Cardiac septum (tissue), 1 donor: ENCODE measurements at places on chromosomes 2 and 18. TPM values are rescaled to one million over a fixed set of nuclear protein-coding genes. Genes with fewer than 3 reads are reported as not detected.

DNA sequence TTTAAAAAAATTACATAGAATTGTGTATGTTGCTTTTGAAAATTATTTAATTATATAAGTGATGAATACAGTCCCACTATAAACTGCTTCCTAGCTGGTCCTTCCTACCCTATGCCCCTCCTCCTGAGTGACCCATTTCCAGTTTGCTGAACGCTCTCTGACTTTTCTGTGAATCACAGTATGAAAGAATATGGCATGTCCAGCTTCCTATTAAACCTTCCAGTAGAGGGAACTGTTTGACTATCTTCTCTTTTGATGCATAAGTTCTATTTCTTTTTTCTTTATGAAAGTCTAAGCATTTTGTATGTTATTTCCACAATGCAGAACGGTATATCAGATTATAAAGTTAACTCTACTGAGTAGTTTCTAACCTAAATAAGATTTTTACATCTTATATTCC is 41.3 kb downstream of the PSMG2 start:
- no peak for DNase-seq

DNA sequence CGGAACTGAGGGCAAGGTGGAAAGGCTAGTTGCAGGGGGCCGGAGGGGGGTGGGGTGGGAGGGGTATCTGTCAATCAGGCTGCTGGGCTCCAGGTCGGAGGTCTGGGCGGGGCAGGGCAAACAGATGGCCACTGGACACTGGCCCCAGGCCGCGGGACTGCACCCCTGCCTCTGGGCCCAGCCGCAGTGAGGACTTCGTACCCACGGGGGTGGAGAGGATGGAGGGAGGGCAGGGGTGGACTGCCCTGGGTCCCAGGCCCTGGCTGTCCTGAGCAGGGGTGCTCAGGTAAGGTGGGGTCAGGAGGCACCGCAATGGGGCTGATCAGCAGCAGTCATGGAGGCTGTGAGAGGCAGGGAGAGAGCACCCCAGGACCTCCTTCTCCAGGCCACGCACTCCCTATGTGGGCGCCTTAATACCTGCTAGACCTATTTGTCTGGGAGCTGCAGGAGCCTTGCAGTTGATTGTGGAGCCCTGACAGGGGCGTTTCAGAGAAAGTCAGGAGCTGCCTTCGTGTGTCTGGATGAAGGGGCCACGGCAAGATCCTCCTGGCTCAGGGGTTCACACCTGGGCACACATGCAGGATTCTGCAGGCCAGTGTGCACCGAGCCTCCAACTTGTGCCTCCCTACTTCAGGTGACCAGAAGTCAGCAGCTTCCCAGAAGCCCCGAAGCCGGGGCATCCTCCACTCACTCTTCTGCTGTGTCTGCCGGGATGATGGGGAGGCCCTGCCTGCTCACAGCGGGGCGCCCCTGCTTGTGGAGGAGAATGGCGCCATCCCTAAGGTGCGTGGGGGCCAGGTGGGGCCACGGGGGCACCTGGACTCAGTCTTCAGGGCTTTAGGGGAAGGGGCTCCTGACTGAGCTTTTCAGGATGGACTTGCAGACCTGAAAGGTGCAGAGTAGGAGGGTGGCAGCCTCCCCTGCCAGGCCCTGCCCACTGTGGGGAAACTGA is 1.5 kb downstream of the CTDSP1 start:
- no peak for DNase-seq

- no peak for DNase-seq
Observed at GRCh38 chr2:169329688-169330554, 32.4 kb downstream of the LRP2 start.

DNA sequence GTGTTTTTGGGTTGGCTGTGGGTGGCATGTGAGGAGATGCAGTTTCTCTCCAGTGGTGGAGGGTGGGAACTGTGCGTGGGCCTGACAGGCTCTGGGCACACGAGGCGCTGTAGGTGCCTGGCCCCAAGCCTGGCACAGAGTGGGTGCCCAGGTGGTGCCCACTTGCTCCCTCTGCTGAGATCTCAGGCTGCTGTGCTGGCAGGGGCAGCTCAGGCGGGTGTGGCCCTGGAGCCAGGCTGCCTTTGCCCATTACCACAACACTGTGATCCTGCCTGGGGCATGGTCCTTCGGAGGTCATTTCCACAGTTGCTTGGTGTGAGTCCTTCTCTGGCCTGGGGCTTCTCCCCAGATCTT is 20.4 kb downstream of the TSHZ1 start:
- DNase-seq: no peak

DNA sequence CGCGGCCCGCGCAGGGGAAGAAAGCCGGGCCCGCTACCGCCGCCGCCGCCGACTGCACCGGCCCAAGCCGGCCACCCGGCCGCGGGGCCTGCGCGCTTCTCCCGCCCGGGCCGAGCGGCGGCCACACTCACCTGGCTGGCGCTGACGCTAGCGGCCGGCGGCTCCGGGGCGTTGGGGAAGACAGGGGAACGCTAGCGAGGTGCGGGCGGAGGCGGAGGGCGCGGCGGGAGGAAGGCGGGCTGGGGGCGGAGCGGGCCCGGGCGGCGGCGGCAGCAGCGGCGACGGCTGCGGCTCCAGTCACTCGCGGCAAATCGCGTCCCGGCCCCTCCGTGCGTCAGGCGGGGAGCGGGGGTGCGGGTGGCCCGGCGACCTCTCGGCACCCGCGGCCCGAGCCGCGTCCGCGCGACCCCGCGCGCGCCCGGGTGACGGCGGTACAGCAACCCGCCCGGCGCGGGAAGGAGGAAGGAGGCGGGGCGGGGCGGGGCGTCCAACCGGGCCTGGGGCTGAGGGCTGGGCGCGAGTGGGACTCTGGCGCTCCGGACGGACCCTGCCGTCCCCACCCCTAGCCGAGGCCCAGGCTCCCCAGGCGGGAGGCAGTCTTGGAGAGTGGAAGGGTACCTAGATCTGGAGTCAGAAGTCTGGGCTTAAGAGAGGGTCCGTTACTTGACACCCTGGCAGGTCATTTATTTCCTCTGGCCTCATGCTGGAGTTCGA is at the start of gene SESTD1:
TSS of gene SESTD1 (minus strand) at position 465 of the 714 bp plus-strand sequence. CDS start 72,991 bp downstream, outside the sequence.
- peak; percentile 88 for DNase-seq

DNA sequence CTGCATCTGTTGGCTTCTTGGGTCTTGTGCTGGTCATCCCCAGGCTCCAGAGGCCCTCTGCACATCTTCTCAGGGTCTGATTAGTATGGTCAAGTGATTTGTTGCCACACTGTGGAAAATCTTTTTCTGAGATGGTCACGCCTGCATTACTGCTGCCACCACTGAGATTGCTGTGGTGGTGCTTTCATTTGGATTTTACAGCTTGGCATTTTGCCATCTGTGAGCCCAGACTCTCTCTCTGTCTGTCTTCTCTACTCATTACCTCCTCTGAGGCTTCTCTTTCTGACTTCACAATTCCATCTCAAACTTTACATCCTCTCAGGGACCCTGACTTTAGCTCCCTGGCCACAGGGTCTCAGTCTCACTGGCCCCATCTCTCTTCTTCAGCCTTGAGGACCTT is 154.6 kb downstream of the LRRTM1 start:
- no peak for DNase-seq

DNA sequence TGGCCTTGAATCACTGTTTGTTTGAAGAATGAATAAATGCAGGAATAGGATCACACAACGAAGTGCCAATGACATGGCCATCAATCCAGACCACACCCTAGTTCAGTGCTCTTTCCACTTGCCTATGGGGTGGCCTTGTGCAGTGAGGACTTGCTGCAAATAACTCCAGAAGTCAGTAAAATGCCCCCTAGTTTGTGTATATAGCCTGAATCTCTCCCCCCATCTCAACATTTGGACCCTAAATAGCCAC is 299 bp downstream of the FABP1 start:
- no peak for DNase-seq

- DNase-seq: no peak
Observed at GRCh38 chr2:25885933-25886332, 7.6 kb upstream of the ASXL2 start.

DNA sequence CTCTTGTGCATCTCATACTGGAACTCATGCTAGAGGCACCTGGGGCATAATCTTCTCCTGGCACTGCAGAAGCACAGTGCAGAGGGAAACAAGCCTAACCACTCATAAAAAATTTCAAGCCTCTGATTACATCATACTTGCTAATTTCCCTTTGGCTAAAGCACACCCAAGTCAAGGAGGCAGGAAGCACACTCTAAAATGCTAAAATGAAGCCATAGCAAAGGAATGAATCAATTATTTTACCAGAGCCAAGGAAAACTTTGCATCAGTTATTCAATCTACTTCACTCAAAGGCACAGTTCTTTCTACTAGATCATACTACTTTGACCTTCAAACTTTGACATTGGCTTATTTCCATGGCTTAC is 79.6 kb upstream of the SPOPL start:
- no peak for DNase-seq

DNA sequence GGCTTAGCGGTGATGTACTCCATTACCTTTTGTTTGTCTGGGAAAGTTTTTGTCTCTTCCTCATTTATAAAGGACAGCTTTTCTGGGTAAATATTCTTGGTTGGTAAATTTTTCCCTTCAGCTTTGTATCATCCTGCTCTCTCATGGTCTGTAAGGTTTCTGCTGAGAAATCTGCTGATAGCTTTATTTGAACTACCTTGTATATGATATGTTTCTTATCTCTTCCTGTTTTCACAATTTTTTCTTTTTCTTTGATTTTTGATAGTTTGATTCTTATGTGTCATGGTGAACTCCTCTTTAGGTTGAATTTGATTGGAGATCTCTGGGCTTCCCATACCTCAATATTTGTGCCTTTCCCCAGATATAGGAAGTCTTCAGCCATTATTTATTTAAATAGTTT is 44.7 kb downstream of the MSTN start:
- DNase-seq: no peak

DNA sequence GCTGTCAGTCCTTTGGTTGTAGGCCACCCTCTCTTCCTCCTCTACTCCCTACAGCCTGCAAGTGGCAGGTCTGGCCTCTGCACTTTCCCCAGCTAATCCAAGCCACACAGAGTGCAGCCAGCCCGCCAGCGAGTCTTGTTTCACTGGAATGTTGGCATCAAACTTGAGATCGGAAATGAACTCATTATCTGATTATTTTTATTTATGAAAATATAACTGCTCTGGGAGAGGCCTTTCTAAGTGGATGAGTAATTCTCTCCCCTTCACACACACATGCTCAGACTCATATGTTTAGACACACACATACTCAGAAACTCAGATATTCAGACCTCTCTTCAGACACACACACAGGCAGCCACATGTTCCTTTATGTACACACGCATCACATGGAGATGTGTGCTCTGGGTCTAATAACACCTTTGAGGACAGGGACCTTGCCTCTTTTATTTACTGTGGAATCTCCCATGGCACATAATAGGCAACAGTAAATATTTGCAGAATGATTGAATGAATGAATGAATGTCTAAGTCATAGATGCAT is 151.3 kb downstream of the ZFP36L2 start:
- peak; percentile 82 for DNase-seq

- no peak for DNase-seq
Observed at GRCh38 chr18:50796495-50796894, 23.3 kb downstream of the MRO start.

DNA sequence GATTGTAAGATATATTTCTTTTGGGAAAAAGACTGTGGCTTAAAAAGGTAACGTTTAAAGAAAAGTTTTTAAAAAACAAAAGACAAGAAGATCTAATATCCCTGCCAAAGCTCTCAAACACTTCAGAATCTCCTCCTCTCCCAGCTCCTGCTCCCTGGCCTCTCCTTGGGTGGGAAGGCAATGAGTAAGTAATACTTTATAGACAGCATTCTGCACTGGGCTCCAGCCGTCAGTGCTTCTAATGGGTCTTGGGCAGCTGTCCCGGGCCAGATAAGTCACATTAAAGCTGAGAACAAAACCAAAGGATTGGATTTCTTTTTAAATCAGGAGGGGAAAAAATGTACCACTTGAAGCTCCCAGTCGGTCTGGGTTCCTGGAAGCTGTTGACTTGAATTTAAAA is 133.7 kb downstream of the ALPK2 start:
- no peak for DNase-seq

Gene GALNT13
- total RNA-seq: 0.13 TPM

Gene C2orf80
- total RNA-seq: not detected

Gene NCKAP5
- 10.6 TPM for total RNA-seq

Gene GCG
- not detected for total RNA-seq
